ENCODE measurements at places on chromosomes 16 and 17.

DNA sequence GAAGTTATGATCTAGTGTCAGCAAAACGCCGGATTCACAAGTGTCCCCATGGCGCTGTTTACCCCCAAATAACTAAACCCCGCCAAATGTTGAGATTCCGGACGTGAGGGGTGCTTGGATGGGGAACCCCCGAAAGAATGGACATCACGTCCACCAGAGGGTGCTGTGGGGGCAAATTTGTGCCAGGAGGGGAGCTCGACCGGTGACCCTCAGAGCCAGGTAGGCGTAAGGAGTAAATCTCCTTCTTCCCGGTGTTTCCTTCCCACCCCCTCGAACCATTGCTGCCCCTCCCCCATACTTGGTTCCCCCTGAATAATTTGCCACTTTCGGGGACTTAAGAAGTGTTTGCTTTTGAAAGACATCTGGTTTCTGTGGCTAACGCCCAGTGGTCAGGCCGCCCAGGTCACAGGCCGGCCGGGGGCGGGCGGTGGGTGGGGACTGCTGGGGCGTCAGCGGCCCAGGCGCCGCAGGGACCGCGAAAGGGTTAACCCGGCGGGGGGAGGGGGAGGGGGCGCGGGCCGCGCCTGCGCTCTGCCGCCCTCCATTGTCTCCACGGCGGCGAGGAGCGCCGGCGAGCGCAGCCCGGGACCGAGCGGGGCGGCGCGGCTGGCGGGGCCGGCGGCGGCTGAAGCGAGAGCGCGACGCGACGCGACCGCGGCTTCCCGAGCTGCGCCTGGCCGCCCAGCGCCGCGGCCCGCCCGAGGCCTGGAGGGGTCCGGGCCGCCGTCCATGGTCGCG is at the start of gene ZNRF1:
Gene ZNRF1, plus strand, starts transcription at position 544 of the 738 bp plus-strand sequence. CDS start 648 bp downstream, outside the sequence.
- H3K27me3 ChIP-seq = no peaks in the 10 kb centered on the region
- peak within 1 kb of the TSS; percentile 94 for H3K27ac ChIP-seq
- peak; percentile 92 for DNase-seq
- peak within 1 kb of the TSS; percentile 98 for H3K4me3 ChIP-seq
- H3K36me3 ChIP-seq = no peaks in the 10 kb centered on the region

DNA sequence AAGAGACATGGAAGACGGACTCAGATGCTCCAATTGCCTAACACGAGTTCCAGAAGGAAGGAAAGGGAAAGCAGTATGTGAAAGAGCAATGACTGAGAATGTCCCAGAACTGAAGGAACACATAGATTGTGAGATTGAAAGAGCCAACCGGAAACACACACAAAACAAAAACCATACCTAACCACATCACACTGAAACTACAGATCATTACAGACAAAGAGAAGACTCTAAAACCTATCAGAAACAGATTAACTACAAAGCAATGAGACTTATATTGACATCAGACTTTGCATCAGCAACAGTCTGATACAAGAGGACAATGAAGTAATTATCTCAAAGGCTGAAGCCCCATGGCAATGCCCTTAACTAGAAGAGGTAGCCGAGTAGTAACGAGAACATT is 45.6 kb upstream of the CLEC18B start:
- H3K4me3 ChIP-seq = no peak overlapping the region
- no peak for DNase-seq
- no peaks in the 10 kb centered on the region for H3K27me3 ChIP-seq
- H3K27ac ChIP-seq = no peak overlapping the region

DNA sequence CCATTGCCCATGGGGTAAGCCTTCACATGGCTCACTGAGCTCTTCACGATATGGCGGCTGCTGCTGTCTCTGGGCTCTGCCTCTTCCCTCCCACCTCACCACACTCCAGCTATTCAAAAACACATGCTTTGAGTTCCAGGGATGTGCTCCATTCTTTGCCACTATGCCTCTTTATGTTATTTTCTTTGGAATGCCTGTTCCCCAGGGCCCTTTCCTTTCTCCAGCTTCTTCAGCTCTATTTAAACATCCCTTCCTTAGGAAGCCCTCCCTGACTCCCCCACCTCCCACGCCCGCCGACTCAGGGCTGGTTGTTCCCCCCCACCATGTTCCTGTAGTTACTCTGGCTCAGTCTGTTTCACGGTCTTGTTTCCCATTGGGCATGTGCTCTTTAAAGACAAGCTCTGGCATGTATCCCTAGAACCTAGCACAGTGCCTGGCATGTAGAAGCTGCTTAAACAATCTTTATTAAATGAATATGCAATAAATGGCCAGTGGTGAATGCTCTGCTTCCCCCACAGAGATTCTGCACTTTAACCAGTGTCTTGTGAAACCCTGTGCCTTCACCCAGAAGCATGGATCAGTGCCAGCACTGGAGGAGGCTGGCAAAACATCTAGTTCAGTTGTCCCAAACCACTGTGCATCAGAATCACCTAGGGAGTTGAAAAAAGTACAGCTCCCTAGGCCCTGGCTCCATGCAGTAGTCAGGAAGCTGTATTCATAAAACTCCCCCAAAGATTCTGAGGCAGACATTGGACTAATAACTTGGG is 6.9 kb downstream of the MYCBPAP start:
- H3K4me3 ChIP-seq = no peak overlapping the region
- H3K4me1 ChIP-seq = peaks cover 11% of the 10 kb centered on the region
- no peak for DNase-seq
- H3K27ac ChIP-seq = no peak overlapping the region

- no peaks in the 10 kb centered on the region for H3K27me3 ChIP-seq
- H3K27ac ChIP-seq = no peak overlapping the region
- H3K4me1 ChIP-seq = peaks cover 8% of the 10 kb centered on the region
- no peak for DNase-seq
- no peaks in the 10 kb centered on the region for H3K36me3 ChIP-seq
Measured at GRCh38 chr17:62001105-62001504, 64.0 kb downstream of the MED13 start.

GRCh38 chr17:69757688-69758430 is 317.2 kb upstream of the KCNJ16 start:
- no peak overlapping the region for H3K27ac ChIP-seq
- no peaks in the 10 kb centered on the region for H3K36me3 ChIP-seq
- peaks cover 7% of the 10 kb centered on the region for H3K4me1 ChIP-seq
- H3K4me3 ChIP-seq = no peak overlapping the region
- no peak for DNase-seq
- H3K27me3 ChIP-seq = no peaks in the 10 kb centered on the region

Measured in hepatocyte (in vitro differentiated cells).